ENCODE measurements at places on chromosomes 7 and 10.

DNA sequence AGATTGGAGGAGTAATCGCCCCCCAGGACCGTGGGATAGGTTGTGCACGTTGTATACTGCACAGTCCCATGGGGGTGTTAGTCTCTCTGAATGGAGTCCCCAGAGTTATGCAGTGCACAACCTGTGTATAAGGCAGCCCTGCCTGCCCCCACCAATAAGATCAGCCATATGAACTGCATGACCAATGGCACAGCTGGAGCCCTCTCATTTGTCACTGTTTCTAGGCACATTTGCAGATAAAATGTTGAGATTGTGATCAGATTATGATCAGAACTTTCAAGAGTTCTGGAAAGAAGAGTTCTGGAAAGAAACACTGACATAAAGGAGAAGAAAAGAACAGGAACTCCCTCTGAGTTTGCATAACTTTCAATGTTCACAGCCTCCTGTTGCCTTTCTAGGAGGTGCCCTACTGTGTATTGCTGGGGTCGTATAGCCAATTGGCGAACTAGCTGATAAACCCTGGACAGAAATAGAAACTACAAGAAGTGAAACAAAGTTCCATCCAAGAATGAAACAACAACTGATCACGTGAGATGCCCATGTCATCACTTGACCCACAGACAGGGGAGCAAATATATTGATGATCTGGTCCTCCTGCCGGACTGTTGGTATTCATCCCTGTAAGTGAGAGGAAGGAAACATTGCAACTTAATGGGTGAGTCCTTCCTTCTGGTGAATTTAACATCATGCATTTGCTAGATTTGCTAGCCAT is 49.6 kb upstream of the TOMM7 start:
- no peak for DNase-seq

DNA sequence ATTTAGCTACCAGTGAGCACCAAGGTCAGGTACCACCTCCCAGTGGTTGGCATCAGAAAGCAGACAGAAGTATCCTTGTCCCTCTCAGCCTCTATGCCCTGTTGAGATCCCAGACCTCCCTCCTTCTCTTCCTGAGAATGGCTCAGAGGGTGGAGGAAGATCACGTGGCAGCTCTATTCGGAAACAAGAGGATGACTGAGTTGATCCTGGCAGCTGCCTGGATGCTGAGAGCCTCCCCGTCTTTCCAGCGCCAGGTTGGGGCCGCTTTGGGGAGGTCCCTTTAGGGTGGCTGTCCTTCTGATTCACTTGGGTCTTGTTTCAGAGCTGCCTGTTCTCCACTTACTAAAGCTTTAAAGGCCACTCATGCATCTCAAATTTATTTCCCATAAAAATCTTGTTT is 36.9 kb upstream of the NPFFR1 start:
- no peak for DNase-seq

- peak; percentile 63 for DNase-seq
Observed at GRCh38 chr7:92058040-92058439, 76.2 kb downstream of the CYP51A1 start.

DNA sequence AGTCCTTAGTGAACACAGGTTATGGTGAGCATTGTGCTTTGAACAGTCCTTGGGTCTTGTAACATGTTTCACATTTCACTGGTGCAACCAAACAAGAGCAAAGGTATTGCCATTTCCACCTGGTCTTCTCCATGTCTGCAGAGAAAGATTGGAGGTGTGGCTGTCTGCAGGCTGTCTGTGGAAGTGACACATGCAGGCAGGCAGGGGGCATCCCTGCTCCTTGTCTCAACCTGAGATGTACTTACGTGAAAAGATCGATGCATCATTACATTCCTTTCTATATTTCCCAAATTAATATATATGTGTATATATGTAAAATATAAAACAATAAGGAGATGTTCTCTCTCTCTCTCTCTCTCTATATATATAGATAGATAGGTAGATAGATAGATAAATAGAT is 54.3 kb downstream of the LRRC18 start:
- no peak for DNase-seq

DNA sequence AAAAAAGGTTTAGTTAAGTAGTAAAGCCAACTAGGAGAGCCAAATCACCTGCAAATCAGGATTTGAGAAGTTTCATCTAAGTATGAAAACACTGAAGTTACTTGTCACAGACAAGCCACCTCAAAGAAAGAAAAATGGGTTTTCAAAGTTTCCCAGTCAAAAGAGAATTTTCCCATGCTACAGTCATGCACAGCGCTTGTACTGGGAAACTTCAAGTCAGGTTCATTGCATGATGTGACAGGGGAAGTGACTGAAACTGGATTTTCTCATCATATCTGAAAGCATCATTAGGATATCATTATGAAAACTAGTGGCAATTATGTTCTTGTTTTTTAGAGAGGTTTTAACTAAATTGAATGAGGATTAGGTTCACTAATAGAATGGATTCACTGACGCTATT is 167.0 kb downstream of the SGMS1 start:
- no peak for DNase-seq

DNA sequence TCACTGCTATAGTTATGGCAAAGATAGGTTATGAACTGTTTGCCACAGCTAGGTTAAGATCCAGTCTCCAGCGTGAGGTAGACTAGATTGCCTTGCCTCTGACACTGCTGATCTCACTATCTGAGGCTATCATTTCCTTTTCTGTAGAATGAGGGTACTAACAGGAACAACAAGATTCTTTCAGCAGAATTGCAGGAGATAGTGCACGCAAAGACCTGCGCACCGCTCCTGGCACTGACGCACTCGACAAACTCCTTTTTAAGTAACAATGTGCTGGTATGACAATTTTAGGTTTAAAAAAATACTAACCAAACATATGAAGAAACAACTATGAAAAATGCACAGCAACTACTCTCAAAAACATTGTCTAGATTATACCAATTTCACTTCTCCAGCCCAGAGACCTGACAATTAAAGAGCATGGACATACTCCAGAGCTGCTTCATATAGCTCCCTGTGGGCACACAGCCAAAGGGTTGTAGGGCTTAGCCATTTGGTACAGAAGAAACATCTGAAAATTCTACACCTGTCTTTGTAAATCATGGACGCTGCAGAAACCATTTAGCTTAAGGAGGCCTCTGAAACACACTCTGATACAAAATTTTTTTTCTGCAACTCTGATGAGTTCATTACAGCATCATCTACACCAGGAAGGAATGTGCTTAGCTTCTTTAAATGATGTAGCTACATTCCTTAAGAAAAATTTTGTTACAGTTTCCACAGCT is 7.8 kb downstream of the ADAM12 start:
- DNase-seq = no peak

DNA sequence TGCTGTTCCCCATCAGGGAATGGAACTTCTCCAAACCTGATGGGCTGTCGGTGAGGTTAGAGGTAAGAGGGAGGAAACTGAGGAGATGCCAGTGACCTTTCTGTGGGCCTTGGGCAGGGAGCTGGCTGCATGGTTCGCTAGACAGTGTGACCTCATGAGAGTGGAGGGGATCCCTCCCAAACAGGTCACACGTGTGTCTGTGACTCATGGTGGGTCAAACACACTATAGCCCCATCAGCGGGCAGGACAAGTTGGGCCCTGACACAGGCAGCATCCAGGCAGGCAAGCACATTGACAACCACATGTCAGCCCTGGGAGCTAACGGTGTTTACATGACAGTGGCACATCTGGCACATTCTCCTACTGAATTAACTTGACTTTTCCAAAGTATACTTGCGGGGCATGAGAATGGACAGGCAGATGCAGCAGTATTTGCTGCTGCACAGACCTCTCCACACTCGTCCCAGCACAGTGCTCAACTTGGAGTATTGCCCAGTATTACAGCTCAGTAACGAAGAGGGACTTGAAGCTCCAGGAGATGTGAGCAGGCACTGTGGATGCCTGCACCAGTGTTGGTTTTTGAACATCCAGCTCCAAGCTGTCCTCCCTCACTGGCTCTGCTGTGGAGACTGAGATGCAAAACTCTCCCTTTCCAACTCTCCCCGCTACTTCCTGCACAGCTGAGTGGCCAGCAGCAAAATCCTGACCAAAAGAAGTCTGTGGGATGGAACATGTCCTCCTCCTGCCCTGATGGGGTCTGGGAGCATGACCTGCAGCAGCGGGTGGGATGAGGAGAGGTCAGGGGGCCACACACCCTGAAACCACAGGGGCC is 199.6 kb downstream of the WDR37 start:
- DNase-seq = no peak

- DNase-seq = no peak
Observed at GRCh38 chr7:23514755-23515154, 17.0 kb downstream of the TRA2A start.

DNA sequence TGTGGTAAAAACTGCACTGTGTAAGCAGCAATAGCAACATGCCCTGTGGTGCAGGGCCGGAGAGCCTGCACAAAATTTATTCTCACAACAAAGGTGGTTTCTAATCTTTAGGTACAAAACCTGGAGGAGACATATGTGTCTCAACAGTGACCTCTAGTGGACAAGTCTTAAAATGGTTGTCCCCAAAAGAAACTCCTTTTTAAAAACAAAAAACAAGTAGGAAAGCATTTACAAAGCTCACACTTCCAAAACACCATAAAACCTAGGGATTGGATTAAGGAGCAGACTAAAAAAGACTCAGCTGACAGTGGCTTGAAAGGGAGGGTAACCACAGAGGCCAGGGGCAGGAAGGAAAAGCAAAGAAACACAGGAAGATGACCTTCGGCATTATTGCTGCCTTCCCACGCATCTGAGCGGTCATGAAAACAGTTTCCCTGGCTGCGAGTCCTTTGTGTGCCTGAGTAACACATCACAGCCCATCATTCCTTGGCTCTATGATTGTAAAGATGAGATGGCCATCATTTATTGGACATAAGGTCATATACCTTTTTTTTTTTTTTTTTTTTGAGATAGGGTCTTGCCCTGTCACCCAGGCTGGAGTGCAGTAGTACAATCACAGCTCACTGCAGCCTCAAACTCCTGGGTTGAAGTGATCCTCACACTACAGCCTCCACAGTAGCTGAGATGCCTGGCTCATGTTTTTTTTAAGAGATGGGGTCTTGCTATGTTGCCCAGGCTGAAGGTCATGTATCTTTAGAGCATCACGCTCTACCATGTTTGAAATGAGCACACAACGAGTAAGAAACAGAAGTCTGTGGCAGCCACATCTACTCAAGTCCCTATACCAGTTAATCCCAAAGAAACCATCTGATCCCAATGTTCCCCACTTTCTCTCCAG is 39.5 kb downstream of the RSU1 start:
- peak; percentile 62 for DNase-seq

- DNase-seq = no peak
Observed at GRCh38 chr7:28405662-28406061, 6.7 kb upstream of the CREB5 start.
